ENCODE measurements at places on chromosomes 11 and 22.

- DNase-seq = no peak
Measured at GRCh38 chr22:25911243-25911972, 169.4 kb downstream of the MYO18B start.

GRCh38 chr22:45212992-45213751 is 27.5 kb downstream of the KIAA0930 start:
- no peak for DNase-seq

DNA sequence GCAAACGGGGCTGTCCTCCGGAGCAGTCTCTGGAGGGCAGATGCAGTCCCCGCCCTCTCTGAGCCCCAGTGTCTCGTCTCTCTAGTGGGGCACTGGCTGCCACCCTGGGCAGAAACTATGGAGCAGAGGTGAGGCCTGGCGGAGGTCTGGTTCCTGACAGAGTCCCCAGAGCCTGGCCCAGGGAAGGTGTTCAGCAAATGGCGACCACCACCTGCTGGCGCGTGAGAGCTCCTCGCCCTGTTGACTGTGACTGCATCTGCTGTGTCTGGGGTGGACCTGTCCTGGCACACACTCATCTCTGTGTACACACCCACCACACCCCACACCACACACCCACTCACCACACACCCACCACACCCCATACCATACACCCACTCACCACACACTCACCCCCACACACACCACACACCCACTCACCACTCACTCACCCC is 18.3 kb upstream of the TTLL12 start:
- no peak for DNase-seq

DNA sequence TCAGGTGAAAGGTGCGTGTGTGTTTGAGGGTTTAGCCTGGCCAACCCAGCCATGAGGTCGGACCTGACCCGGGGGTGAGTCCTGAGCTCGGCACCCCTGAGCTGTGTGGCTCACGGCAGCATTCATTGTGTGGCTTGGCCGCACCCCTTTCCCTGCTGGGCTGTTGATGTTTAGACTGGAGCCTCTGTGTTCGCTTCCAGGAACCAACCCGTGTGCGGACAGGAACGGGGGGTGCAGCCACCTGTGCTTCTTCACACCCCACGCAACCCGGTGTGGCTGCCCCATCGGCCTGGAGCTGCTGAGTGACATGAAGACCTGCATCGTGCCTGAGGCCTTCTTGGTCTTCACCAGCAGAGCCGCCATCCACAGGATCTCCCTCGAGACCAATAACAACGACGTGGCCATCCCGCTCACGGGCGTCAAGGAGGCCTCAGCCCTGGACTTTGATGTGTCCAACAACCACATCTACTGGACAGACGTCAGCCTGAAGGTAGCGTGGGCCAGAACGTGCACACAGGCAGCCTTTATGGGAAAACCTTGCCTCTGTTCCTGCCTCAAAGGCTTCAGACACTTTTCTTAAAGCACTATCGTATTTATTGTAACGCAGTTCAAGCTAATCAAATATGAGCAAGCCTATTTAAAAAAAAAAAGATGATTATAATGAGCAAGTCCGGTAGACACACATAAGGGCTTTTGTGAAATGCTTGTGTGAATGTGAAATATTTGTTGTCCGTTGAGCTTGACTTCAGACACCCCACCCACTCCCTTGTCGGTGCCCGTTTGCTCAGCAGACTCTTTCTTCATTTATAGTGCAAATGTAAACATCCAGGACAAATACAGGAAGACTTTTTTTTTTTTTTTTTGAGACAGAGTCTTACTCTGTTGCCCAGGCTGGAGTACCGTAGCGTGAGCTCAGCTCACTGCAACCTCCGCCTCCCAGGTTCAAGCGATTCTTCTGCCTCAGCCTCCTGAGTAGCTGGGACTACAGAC is 53.9 kb upstream of the PPP6R3 start:
- DNase-seq = no peak

DNA sequence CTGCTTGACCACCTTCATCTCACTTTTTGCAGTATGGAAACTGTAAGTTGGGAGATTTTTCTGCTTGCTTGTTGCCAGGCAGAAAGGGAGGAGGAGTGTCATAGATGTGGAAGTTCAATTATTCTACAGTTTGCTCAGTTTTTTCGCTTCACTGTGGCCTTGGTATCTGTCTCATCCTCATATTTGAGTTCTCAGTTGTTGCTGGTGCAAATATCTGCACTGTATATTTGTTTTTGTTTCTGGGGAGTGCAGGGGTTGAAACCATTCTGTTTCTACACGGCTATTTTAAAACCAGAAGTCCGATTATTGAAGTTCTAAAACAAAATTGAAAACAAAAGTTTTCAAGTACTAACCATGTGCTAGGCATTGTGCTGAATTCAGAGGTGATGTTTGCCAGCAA is 153.4 kb downstream of the JRKL start:
- DNase-seq = no peak

GRCh38 chr22:20319041-20319744 is 667 bp downstream of the DGCR6L start:
- no peak for DNase-seq

DNA sequence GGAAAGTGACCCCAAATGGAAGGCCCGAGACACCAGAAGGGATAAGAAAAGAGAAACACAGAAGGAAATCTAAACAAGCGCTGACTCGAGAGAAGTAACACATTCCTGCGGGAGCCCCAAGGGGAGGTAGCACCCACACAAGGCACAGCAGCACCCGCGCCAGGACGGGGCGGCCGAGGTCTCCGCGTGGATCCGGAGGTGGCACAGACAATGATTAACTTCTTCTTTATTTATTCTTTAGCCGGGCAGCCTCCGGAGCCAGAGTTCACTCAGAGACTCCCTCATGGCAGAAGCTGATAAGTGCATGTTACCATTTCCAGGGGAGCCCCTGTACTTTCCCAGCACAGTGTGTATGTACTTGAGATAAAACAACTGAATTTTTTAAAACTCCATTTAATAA is 5.1 kb downstream of the TOLLIP start:
- DNase-seq = no peak

DNA sequence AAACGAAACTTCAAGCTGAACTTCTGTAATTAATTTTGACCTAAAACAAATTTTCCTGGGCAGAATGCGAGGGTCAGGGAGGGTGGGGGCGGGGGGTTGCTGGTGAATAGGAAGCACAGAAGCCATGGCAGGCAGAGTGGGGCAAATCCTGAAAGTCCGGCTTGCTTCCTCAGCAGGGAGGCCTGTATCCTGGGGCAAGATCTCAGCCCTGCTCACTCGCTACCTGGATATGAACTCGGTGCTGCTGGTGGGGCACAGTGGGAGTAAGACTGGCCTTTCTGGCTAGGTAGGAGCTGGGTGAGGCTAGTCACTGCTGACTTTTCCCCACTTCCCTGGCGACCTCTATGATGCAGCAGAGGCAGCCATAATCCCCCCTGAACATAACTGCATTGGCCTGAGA is 168.9 kb upstream of the CHORDC1 start:
- DNase-seq = no peak

- no peak for DNase-seq
Measured at GRCh38 chr11:75816561-75817239, 1.7 kb downstream of the UVRAG start.

- DNase-seq = no peak
Measured at GRCh38 chr11:62104816-62105653, 18.8 kb upstream of the INCENP start.
